ENCODE measurements at places on chromosomes 7 and 10. TPM values are rescaled to one million over a fixed set of nuclear protein-coding genes. Genes with fewer than 3 reads are reported as not detected.
A peak's percentile ranks its signal among the peaks of the same experiment; 100 is the strongest.

Gene PDE1C
- 6.6 TPM for total RNA-seq

Gene COBL
- 0.75 TPM for total RNA-seq

DNA sequence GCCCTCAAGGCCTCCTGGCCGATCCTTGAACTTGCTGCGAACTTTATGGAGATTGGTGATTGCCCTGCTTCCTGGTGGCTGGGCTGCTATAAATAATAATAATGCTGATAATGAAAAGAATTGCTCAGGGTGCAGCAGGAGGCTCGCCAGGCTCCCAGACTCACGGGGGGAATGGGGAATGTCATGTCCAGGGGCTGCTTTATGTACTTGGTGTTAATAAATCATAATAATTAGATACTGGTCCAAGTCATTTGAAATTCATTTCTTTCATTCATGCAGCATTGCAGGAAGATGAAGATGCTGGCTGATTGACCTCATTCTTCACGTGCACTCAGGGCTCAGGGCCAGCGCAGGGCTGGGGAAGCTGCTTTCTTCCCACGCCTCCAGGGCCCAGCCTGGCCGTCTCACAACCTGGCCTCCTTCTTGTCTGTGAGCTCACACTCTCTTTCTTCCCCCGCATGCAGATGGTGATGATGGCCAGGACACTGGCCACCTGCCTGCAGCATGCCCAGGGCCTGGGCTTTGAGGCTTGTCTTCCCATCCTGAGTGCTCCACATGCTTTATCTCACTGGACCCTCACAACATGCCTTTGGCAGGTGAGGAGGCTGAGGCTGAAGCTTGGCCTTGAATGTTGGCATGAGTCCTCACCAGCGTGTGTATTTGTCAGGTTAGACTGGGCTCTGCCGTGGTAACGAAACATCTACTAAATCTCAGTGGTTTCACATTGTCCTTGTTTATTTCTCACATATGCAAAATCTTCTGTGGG lies 138.4 kb upstream of the TNS3 start:
- no peak for DNase-seq

DNA sequence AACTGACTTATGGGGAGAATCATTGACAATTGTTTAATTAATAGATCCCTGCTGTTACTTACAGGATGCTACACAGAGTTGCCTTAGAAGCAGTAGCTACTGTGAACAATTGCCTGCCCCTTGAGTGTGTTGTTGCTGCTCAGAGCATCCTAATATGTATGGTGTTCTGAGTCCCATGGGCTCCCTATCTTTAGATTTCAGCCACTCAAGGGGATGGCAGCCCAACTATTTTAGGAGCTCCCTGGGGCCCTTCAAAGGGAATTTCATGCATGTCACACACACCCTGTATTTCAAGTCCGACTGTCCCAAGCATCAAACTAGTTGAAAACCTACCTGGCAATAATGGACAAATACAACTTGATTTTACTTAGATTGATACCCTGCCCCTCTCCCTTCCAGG lies 111.2 kb downstream of the NOC3L start:
- no peak for DNase-seq

DNA sequence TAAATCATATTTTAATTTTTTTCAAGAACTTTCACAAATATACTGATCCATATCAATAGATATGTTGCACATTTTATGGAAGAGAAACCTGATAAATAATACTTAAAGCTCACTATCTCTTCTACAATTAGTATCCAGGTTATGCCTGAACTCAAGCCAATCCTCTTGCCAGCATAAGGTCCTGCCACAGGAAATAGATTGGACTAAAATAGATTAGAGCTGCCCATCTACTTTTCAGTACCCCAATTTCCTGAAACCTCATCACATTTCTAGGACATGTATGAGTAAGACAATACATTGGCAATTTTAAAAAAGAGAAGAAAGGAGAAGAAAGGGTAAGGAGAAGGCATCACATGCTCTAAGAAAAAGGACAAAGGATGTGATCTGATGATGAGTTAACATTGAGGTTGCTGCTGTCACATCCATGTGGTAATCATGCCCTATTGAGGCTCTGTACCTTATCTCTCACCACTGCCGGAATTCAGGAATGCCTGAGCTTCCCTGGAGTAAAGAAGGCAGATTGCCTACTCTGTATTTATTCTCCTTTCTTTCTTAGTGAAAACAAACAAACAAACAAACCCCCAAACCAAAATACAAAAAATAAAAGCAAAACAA lies 199.7 kb downstream of the ANK3 start:
- no peak for DNase-seq

- DNase-seq = peak; percentile 99
These were observed at the start of gene CYREN for GRCh38 chr7:135170274-135170997. Gene CYREN (minus strand): TSS chr7:135170707. CDS start chr7:135168922, 1,785 bp downstream.
